ENCODE measurements at places on chromosomes 6 and 20.

GRCh38 chr6:1346101-1346500 is 34.2 kb downstream of the FOXQ1 start:
- DNase-seq = no peak

GRCh38 chr6:121857551-121857950 is 422.1 kb downstream of the GJA1 start:
- DNase-seq = no peak

- DNase-seq = no peak
Observed at GRCh38 chr6:27295301-27296079, 16.6 kb downstream of the POM121L2 start.

DNA sequence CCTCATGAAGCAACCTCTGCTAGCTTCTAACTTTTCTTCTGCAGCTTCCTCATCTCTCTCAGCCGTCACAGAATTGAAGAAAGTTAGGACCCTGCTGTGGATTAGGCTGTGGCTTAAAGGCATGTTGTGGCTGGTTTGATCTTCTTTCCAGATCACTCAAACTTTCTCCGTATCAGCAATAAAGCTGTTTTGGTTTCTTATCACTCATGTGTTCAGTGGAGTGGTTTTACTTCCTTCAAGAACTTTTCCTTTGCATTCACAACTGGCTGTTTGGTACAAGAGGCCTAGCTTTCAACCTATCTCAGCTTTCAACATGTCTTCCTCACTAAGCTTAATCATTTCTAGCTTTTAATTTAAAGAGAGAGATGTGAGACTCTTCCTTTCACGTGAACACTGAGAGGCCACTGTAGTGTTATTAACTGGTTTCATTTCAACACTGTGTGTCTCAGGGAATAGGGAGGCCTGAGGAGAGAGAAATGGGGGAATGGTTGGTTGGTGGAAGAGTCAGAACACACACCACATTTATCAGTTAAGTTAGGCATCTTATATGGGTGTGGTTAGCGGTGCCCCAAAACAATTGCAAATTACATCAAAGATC is 17.2 kb downstream of the ZSCAN23 start:
- DNase-seq = no peak

- DNase-seq = no peak
Observed at GRCh38 chr6:163402616-163403015, 11.9 kb upstream of the QKI start.

GRCh38 chr20:536426-537010 is 7.1 kb downstream of the CSNK2A1 start:
- no peak for DNase-seq

DNA sequence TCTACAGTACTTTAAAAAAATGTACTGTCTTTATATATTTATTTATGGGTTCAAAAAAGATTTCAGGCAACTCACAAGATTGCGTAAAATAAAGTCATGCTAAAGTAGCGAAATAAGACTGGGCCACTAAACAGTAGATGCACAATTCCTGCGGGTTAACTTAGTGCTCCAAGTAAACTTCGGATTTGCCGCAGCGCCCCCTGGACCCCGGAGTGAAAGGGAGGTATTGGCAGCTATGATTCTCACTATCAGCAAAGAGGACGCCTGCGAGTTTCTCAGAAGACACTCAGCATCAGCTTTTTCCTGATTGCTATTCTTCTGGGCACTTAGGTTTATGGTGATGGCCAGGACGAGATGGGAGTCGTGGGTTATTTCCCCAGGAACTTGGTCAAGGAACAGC is 1.4 kb downstream of the OTOR start:
- DNase-seq = no peak

- DNase-seq = no peak
Observed at GRCh38 chr6:31966997-31967925, 4.7 kb downstream of the DXO start.

- DNase-seq = no peak
Observed at GRCh38 chr6:106169517-106169916, 83.4 kb downstream of the PRDM1 start.

- DNase-seq = no peak
Observed at GRCh38 chr6:144712541-144712940, 427.4 kb downstream of the UTRN start.

DNA sequence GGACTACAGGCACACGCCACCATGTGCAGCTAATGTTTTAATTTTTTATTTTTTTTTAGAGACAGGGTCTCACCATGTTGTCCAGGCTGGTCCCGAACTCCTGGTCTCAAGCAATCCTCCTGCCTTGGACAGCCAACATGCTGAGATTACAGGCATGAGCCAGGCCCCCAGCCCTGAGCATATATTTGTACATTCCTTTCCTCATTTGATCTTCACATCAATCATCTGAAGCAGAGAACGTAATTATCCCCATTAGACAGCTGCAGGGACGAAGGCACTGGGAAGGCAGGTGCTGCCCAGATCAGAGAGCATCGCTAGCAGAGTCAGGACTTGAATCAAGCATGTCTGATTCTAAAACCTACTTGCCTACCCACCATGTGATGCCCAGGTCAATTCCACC is 41.0 kb upstream of the SIRPA start:
- DNase-seq = no peak

- DNase-seq = no peak
Observed at GRCh38 chr6:109461733-109462526, 6.4 kb upstream of the MICAL1 start.

DNA sequence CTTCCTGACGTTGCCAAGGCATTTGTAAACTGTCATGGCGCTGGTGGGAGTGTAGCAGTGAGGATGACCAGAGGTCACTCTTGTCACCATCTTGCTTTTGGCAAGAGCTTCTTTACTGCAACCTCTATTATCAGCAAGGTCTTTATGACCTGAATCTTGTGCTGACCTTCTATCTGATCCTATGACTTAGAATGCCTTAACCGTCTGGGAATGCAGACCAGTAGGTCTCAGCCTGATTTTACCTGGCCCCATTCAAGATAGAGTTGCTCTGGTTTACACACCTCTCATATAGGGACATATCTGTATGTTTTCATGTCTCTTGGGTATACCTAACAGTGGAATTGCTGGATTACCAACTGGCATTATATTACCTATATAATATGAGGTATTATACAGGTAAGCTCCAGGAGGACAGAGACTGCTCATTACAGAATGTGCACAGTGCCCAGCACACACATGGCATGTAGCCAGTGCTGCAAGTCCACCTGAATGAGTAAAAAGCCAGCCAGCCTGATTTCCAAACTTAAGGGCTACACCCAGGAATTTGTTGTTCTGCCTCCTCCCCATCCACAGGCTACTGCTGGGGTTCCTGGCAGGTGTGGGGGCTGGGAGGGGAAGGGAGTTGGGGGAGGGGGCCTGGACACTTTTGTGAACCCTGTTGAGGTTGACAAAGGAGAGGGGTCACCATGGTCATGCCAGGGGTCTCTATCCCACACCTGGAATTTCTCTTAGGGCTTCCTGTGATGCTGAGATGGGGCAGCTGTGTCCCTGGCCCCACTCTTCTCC is 35.2 kb upstream of the BLCAP start:
- DNase-seq = no peak

GRCh38 chr20:49965781-49966305 is 16.9 kb upstream of the SNAI1 start:
- no peak for DNase-seq

- no peak for DNase-seq
Observed at GRCh38 chr6:473768-474452, 82.4 kb downstream of the IRF4 start.

GRCh38 chr20:25289886-25290597 is 42.2 kb downstream of the PYGB start:
- no peak for DNase-seq

- no peak for DNase-seq
Observed at GRCh38 chr6:26249707-26249956, 115.4 kb upstream of the BTN3A2 start.

- DNase-seq = no peak
Observed at GRCh38 chr6:163170294-163170883, 244.1 kb upstream of the QKI start.

- DNase-seq = peak; percentile 38
Observed at GRCh38 chr6:134247231-134247833, 70.6 kb downstream of the SGK1 start.

- no peak for DNase-seq
Observed at GRCh38 chr6:89355511-89356194, 3.1 kb upstream of the UBE2J1 start.

DNA sequence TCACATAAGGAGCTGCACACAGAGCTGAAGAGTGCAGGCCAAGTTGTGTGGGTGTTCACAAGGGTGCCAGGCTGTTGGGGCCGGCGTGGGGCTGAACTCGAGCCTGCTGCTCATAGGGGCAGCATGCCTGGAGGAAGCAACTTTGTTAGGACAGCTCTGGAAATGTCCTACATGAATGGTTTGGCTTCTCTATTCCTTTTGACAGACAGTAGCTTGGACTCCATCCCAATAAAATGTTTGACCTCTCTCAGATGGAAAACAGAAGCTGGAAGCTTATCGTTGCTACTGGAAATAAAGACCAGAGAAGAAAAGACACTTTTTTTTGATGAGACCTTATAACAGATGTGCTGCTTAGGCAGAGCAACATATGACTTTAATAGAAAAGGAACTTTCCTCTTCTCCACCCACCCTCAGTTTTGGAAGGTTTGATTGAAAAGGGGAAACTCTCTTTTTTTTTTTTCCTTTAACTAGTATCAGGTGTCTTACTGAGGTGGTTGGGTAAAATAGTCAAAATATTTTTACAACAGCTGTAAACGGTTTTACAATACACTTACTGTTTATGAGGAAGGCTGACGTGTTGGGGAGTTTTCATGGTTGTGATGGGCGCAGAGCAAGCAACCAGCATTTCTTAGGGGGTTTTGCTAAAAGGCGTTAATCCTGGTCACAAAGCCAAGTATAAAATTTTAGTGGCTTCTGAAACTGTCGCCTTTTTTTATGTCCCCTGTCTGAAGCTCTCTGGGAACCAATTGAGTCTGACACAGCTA is 80.7 kb upstream of the EEF1E1 start:
- no peak for DNase-seq

DNA sequence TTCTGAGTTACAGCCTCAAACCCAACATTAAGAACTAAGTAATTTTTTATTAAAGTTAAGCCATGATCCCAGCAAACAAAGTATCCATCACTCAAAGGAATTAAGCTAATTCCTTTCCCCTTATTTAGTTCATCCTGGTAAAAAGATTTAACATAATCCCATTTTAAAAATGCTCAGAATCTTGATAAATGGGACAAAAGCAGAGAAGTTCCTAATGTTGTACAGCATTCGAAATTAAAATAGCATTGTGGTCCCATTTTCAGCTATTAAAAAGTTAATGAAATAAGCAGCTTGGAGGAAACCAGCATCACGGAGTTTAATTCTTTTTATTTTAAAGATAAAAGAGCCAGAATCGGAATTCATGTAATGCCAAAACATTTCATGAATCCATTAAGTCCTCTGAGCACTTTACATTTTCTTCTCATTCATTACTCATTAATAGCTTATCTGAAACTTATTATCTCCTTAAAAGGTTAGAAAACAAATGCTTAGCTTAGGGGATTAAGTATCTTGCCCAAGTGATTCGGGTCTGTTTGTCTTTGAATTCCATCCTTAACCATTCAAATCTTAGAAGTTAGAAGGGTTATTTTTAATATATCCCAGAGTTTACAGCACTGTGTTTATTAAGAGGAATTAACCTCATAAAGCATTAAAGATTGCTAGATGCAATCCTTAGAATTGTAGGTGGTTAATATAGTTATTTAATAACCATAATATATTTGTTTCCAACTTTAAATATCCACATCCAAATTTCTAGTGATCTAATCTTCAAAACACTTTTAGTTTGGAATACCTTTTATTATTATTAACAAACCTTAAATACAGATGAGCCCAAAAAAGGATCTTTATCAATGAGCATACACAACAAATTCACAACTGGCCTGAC is 11.2 kb downstream of the RBM39 start:
- DNase-seq = no peak

DNA sequence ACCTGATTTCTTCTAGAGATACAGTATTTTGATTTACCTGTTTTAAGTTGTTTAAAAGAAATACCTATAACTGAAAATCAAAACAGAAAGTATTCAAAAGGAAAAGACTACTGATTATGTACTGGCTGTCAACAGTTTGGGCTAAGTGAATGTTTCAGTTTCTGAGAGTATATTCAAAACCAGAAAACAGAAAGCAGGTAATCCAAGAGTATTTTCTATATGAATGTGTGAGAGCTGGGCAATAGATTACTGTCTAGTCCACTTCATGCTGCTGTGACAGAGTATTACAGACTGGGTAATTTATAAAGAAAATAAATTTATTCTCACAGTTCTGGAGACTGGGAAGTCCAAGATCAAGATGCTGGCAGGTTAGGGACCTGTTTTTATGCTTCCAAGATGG is 261.0 kb downstream of the ARHGAP18 start:
- DNase-seq = no peak

GRCh38 chr6:118565311-118565960 is 17.3 kb downstream of the PLN start:
- no peak for DNase-seq

GRCh38 chr20:46030284-46031013 is 1.4 kb downstream of the SLC12A5 start:
- no peak for DNase-seq

DNA sequence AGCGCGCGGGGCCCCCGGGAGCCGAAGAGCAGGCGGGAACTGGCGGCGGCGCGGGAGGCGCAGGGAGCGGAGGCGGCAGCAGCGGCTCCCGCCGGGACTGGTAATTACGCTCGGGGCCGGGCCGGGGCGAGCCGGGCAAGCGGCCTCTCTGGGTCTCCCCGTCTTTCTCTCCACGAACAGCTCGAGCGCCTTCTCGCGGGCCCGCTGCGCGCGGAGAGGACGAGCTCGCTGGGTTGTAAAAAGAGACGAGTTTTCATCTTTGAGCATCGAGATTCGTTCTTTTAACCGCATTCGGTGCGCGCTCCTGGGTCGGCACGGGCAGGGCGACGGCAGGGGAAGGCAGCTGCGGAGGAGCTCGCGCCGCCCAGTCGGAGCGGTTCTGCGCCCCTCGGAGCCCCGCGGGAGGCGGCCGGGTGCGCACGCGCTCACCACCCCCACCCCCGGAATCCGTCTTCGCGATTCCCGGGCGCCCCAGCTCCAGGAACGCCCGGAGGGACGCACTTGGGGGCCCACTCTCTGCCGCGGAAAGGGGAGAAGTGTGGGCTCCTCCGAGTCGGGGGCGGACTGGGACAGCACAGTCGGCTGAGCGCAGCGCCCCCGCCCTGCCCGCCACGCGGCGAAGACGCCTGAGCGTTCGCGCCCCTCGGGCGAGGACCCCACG is 38.0 kb downstream of the YTHDF1 start:
- no peak for DNase-seq

GRCh38 chr6:142846883-142847287 is 98.1 kb downstream of the HIVEP2 start:
- DNase-seq = no peak

All from T-helper 17 cell (primary cell).